Stimulated activated CD4-positive, alpha-beta T cell treated with anti-CD3 and anti-CD28 coated beads, Interleukin-2, amount 100 ng/mL, for 4 hours (primary cell): ENCODE measurements at places on chromosomes 2 and 18.

DNA sequence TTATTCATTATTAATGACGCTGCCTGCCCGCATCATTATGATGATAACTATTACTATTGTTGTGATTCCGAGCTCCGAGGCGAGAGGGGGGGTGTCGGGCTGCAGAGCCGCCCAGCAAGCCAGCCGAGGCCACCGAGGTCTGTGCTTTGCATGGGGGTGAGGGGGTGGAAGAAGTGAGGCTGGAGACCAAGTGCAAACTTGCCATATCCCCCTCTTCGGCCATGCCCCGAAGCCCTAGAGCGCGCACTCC is 3.6 kb downstream of the BCL11A start:
- no peak for DNase-seq

DNA sequence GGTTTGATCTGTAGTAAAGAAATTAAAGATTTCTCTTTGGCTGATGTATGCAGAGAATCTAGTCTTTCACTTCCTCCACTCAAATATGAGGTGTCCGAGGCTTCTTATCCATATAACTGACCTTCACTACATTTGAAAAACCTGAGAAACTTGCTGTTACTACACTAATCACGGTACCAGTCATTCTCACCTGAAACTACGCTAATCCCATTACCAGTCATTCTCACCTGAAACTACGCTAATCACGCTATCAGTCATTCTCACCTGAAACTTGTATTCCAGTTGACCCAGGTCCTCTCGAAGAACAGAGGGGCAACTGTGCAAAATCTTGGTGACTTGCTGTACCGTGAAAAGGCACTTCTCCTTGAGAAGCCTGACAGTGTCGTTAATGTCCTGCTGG is 5.1 kb downstream of the MTERF4 start:
- DNase-seq, result no peak

DNA sequence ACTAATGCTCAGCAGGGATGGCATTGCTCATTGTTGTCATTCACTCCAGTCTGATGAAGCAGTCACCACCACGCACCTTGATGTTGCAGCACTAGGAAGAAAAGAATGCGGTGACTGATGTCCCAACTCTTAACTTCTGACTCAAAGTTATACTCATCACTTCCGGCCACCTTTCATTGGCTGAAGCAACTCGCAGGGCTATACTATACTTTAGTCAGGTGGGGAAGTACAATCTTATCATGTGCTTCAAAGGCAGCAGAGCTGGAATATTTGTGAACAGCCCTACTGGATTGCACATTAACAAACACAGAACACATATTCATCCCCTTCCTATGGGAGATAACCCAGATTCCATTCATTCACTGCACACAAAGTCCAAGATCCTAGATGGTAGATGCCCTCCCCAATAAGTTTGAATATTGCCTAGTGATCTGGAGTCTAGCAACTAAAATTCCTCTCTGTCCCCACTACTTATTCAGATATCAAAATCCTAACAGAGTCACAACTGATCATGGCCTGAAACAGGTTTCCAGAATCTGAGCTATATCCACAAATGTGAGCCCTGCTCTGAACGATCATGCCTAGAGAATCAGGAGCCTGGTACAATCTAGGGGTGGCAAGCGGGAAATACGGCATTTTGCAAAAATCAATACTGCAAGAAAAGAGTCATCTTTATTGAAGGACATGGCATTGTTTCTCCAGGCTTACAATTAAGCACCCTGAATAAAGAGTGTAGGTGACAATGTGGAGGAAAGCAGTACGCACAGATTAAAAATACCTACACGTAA is 3.4 kb upstream of the SPATS2L start:
- DNase-seq, result no peak

- DNase-seq, result no peak
These were observed 61.0 kb downstream of the LPIN1 start for GRCh38 chr2:11807156-11808015.

- DNase-seq, result no peak
These were observed 4.2 kb upstream of the IL1R1 start for GRCh38 chr2:102138331-102138730.

- DNase-seq, result no peak
These were observed 12.4 kb upstream of the TAF1B start for GRCh38 chr2:9830685-9831410.

- DNase-seq, result no peak
These were observed 37.3 kb upstream of the TANK start for GRCh38 chr2:161122772-161123530.

GRCh38 chr18:68340606-68341005 is 374.3 kb downstream of the TMX3 start:
- no peak for DNase-seq

GRCh38 chr2:5980450-5981190 is 288.4 kb downstream of the SOX11 start:
- DNase-seq, result no peak

DNA sequence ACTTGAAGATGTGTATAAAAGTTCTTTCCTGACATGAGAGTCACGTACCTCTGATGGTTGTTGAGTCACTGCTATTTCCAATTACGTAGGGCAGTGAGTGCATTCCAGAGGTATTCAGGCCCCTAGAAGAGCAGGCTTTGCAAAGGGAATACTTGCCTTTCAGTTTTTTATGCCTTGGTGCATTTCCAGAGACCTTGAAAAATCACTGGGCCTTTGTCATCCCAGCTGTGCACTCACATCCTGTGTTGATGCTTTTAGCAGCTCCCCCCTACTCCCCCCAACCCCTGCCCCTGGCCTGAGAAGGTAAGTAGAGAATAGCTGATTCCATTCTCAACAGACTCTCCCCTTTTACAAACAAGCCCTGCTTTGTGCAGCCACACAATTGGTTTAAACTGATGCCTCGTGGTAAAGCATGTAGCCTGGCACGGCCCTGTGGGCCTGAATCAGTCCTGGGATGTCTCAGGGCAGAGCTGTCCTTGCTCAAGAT is 174.2 kb downstream of the PRPF40A start:
- DNase-seq, result no peak

GRCh38 chr2:198700319-198700718 is 757.4 kb downstream of the SATB2 start:
- no peak for DNase-seq

- no peak for DNase-seq
These were observed 132.6 kb downstream of the SH3BP4 start for GRCh38 chr2:235084424-235084823.

DNA sequence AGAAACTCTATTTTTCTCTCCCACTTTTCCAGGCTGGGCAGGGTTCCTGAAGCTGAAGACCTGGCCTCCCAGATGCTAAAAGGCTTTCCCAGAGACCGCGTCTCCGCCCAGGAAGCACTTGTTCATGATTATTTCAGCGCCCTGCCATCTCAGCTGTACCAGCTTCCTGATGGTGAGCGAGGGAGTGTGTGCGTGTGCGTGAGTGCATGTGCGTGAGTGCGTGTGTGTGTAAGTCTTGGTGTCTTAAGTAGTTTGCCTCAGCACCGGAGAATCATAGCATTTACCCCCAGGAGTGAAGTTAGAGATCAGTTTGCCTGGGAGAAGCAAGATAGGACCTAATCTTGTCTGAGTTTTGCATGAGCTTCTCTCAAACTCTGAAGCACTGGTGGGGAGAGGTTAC is 73.7 kb downstream of the CDK15 start:
- no peak for DNase-seq

DNA sequence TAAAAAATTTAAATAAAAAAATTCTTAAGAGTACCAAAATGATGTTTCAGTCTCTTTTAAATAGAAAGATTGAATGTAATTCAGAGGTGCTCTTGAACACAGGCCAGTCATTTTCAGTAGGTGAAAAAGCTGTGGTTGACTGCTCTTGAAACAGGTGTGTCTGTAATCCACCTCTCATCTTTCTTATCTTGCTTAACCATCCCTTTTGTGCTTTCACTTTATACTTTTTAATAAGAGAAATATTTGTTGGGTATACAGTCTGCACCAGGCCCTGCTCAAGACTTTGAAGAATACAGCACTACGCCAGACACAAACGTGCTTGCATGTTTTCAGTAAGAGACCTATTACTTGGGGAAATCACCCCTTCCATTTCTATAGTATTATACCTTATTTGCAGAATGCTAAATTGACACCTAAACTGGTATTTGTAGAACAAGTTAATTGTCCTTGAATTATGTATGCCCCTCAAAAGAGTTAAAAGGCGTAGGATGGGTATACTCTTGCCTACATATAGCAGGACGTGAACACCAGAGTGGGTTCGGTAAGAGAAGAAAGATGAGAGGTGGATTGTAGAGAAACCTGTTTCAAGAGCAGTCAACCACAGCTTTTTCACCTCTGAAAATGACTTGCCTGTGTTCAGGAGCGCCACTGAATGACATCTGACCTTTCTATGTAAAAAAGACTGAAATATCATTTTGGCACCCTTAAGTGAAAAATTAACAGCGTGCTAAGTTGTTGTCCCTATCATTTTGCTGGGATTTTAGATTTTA is 4.0 kb upstream of the RTN4 start:
- DNase-seq, result no peak
